ENCODE measurements at places on chromosomes 3 and 15. TPM values are rescaled to one million over a fixed set of nuclear protein-coding genes. Genes with fewer than 3 reads are reported as not detected.

DNA sequence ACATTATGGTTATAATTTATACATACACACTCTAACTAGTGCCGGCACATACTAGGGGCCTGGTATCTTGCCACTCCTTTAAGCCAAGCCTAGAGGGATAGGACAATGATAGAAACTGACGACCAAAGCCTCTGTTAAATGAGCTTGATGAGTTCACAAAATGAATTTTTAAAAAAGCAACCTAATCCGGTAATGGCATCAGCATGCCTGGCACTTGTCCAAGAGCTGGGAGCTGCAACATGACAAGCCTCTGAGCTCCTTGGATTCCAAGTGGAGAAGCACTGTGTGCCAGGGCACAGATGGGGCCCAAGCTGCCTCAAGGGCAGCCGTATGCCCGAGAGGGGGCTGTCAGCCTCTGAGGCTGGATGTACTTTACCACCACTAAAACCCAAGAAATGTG, 9.7 kb downstream of the ETV5 start:
- peak; percentile 45 for DNase-seq

C2CD4A gene
- 0.87 TPM for total RNA-seq

- no peak for DNase-seq
Observed at GRCh38 chr3:29454161-29454611, 173.3 kb downstream of the RBMS3 start.

LRRC15 gene
- total RNA-seq: 0.20 TPM

GRCh38 chr15:34837246-34838016, 42.1 kb upstream of the ACTC1 start:
- peak; percentile 86 for DNase-seq

Measured in lung microvascular endothelial cell (primary cell).